ENCODE measurements at places on chromosomes 1 and 21.

- DNase-seq: no peak
These were observed 88.9 kb downstream of the DYRK1A start for GRCh38 chr21:37455504-37455911.

DNA sequence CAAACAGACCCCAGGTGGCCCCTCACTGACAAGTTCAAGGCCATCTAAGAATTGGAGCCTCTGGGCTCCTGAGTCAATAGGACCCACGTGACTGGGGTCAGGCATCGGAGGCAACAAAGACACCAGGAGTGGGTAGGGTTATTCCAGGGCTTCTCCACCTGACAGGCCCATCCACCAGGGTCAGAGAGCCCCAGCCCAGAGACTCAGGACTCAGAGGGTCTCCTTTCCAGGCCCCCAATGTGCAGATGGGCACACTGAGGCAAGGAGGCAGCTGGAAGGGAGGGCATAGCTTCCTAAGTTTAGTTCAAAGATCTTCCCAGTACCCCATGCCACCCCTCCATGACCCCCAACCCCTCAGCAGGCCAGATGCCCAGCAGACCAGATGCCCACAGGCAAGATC, 388.6 kb downstream of the MATN1 start:
- DNase-seq: no peak

- DNase-seq: no peak
These were observed 182.1 kb downstream of the MRPL39 start for GRCh38 chr21:25425156-25425555.

- DNase-seq: peak; percentile 98
These were observed 8.3 kb downstream of the LIN28A start for GRCh38 chr1:26418865-26419349.

GRCh38 chr1:25672763-25673409, 56.3 kb downstream of the MAN1C1 start:
- DNase-seq: no peak

GRCh38 chr1:58781541-58782177, 2.2 kb downstream of the JUN start:
- peak; percentile 66 for DNase-seq

DNA sequence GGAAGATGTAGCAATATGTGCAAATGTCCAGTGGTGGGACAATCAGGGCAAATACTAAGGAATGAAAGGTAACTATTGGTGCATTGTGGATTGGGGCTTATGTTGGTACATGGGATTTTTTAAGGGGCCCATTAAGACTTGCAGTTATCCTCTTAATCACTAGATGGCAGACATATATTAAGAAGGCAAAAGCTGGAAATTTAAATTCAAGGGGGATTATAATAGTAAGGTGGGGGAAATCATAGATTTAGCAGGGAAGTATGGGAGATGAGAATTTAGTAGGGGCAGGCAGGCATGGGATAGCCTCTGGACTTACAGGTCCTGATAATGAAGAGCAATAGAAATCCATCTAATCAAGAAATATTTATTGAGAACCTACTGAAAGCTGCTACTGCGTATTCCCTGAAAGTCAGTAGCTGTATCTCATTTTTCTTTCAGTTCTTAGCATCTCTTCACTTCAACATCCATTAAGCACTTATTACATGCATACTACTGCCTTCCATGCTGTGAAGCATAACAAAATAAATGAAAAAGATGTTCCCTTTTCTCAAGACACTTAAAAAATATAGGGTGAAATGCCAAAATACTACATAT, 251.8 kb downstream of the CRB1 start:
- no peak for DNase-seq

- DNase-seq: peak; percentile 24
These were observed 146.0 kb downstream of the PEX14 start for GRCh38 chr1:10620776-10621175.

DNA sequence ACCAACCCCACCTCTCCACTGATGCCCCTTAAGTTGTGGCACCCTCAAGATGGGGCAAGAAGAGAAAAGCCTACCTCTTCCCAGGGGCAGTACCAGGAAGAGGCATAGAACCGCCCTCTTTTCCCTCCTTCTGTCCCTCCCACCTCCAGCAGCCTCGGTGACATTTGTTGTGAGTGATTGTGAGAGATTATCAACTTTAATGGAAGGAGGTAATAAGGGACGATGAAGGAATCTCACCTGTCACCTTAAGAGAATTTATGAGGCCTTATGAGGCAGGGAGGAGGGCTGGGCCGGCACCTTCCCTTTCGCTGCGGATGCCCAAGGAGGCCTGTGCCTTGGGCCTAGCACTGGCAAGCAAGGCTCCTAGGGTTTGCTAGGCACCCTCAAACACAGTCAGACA, 1.4 kb upstream of the ADGRB2 start:
- DNase-seq: no peak

DNA sequence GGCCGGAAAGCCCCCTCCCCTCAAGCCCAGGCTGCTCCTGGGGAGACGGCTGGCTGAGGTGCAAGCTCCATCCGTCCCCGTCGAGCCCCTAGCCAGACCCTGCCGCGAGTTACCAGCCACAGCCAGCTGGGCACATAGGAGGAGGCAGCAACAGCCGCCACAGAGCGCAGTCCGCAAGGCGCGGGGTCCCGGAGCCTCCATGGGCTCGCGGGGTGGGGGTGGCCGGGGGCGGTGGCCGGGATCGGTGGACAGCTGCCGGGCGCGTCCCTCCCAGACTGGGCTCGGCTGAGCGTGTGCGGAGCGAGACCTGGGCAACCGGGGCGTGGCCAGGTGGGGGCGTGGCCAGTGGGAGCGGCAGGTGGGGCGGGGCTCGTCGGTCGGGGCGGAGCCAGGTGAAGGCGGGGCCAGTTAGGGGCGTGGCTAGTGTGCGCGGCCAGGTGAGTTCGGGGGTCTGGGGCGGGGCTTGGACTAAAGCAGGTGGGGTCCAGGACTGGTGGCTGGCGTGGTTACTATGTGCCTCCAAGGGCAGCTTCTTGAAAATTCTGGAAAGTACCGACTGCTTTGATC, at the start of gene CD164L2:
CD164L2 (minus strand) TSS at position 295 of the 567 bp plus-strand sequence; CDS start at position 201, 94 bp downstream.
- peak; percentile 97 for DNase-seq

GRCh38 chr1:31872658-31873636, 57.1 kb upstream of the SPOCD1 start:
- peak; percentile 22 for DNase-seq

DNA sequence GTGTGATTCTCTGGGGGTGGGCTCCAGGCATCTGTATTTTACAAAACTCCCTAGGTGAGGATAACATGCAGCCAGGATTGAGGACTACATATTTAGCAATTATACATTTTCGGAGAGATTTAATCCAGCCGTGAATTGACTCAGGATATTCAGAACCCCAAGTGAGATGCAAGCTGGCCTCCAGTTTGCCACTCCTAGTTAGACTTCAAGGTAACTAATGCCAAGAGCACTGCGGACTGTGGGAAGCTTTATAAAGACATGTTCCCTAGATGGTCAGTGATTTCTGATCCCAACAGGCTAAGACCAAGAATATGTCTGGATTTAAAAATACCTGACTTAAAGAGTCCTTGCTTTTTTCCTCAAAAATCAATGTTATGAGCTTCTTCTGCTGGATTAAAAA, 308.5 kb downstream of the NTNG1 start:
- no peak for DNase-seq

GRCh38 chr1:232553809-232554208, 76.1 kb downstream of the SIPA1L2 start:
- DNase-seq: peak; percentile 18

- no peak for DNase-seq
These were observed 85.7 kb downstream of the NRDC start for GRCh38 chr1:51792864-51793263.

DNA sequence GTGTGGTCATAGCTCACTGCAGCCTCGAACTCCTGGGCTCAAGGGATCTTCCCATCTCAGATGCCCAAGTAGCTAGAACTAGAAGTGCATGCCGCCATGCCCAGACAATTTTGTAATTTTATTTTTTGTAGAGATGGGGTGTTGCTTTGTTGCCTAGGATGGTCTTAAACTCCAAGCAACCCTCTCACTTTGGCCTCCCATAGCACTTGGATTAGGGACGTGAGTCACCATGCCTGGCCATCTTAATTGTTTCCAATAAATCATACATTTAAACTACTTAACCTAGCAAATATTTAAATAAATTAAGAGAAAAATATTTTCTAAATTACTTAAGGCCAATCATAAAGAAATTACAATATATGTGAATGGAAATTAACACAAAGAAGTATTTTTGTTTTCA, 35.1 kb upstream of the ADGRL4 start:
- no peak for DNase-seq

GRCh38 chr1:116895073-116895472, 14.6 kb upstream of the PTGFRN start:
- DNase-seq: no peak

DNA sequence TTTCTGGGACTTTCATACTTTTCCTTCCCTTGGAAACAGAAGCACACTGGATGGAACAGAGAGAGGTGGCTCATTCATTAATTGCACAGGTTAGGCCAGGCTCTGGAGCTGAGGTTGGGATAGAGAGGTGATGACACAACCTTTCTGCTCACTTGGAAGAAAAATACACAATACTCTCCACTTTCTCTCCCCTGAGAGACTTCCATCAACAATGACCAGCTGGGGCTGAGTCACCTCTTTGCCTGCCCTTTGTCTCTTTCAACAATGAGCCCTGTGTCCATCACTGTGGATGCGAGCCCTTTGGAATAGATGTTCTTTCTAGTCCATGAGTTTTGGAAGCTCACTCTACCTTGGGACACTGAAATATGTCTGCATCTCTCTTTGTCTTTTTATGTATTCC, 43.1 kb downstream of the ATP2B4 start:
- no peak for DNase-seq

- DNase-seq: peak; percentile 70
These were observed 1.2 kb upstream of the SMIM1 start for GRCh38 chr1:3771108-3772026.

DNA sequence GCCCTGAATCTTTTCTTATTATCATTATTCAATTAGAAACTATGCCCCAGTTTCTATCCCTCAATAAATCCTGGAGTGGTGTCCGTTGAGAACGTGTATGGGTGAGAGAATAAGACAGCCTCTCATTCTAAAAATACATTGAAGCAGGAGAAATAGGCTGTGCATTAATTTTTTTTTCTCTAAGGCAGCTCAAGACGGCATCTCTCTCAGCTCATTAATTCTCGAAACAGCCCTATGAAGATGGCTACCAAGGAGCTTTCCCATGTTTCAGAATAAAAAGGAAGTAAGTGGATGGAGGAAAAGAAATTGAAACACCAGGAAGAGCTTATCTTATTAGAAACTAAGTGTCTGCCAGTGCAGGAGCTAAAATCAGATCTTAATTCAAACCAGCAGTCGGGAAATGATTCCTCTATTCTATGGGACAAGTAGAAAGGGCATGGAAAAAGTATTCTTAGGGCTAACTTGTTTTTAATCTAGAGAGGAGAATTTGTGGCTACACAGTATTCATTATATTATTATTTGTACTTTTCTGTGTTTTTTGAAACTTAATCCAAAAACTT, 347.1 kb upstream of the PLD5 start:
- no peak for DNase-seq

- DNase-seq: no peak
These were observed 120.9 kb downstream of the GLUL start for GRCh38 chr1:182270731-182271130.

DNA sequence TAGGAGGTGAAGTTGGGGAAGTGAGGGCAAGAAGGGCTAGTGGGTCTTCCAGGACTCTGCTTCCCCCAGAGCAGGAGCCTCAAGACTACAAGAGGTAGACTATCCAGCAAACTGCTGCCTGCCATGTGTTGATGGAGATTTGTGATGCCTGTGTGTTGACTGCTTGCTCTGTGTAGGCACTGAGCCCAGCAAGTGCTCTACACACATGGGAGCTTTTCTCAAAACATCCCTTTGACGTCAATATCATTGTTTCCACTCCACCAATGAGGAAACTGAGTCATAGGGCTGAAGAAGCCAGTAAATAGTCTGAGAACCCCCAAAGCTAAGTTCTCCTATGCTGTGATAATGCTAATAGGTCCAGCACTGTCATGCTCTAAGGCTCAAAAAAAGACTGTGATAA, 207.2 kb upstream of the NFIA start:
- DNase-seq: no peak

GRCh38 chr1:198030682-198031081, 113.5 kb downstream of the LHX9 start:
- no peak for DNase-seq

GRCh38 chr1:183079712-183080388, 56.6 kb downstream of the LAMC1 start:
- no peak for DNase-seq

GRCh38 chr1:231750296-231750695, 123.7 kb downstream of the DISC1 start:
- DNase-seq: no peak

- no peak for DNase-seq
These were observed 2.9 kb upstream of the OR2M3 start for GRCh38 chr1:248194117-248194516.

DNA sequence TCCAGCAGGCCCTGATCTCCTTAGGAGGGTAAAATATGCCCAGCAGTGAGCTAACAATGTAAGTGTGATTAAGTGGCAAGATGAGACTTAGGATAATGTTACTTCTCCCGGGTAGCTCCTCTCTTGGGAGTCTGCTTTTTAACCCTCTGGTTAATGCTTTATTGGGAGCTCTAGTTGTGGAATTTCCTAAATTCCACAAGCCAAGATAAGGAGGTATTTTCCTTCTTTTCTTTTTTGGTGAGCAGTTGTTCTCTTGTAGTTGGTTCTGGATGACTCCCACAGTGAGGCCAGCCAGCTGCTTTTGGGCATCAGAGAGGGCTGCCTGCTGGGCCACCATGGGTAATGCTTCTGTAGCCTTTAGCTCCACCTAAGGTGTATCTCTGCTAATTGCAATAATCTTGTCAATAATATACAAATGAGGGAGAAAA, 19.3 kb downstream of the C1orf52 start:
- peak; percentile 78 for DNase-seq

- no peak for DNase-seq
These were observed 48.6 kb upstream of the COL6A1 start for GRCh38 chr21:45932922-45933502.

- no peak for DNase-seq
These were observed 194.8 kb downstream of the LMO4 start for GRCh38 chr1:87523466-87523865.

DNA sequence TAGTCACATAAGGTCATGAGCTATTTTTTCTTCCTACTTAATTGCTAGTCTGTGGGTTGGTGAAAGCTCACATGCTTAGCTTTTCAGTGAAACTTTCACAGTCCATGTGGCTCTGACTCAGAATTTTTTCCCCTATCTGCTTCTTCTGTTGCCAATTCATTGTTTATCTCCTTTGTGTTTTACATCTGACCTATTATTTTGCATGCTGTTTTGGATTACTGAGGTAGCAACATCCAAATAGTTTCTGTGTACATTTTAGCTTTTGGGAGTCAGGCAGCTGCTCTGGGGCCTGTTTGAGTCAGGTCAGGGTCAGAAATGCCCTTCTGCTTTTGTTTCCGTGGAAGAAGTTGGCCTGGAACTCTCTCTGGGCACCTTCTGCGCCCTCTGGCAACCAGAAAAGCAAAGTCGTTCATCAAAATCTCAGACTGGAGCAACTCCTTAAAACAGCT, 40.0 kb downstream of the ROR1 start:
- DNase-seq: no peak

GRCh38 chr1:52268372-52268771, 97.6 kb downstream of the CC2D1B start:
- peak; percentile 76 for DNase-seq

DNA sequence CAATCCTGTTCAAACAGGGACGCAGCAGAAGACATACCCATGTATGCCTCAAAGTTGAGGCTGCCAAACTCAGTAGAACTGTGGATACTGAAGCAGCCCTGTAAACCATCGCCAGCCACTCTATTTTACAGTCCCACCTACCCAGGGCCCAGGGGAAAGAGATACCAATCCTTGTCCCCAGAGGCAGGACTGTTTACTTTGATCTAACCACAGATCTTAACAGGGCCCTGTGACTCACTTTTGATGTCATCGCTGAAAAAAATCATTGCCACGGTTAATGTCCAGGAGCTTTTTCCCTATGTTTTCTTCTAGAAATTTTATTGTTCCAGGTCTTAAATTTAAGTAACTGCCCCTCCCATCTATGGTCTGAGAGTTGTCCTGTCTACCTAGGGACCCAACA, 538.4 kb upstream of the NCAM2 start:
- DNase-seq: no peak

All from endodermal cell (in vitro differentiated cells).